Right cardiac atrium (tissue), 5 donors: ENCODE measurements at places on chromosomes 11 and 22. TPM values are rescaled to one million over a fixed set of nuclear protein-coding genes. Genes with fewer than 3 reads are reported as not detected.

The TYR gene
- not detected for total RNA-seq

The NTM gene
- 114 TPM for total RNA-seq

The CRYBB3 gene
- not detected for total RNA-seq

The CARD10 gene
- 10.7 TPM for total RNA-seq

The TUG1 gene
- 44.6 TPM for total RNA-seq

The CYB5R2 gene
- total RNA-seq: 4.4 TPM

The LYVE1 gene
- total RNA-seq: 97.7 TPM

The SYT13 gene
- 28.5 TPM for total RNA-seq

The OR5D18 gene
- not detected for total RNA-seq

The IGSF9B gene
- 40.1 TPM for total RNA-seq

The USP47 gene
- 57.3 TPM for total RNA-seq

The SMIM35 gene
- not detected for total RNA-seq

The OR4A16 gene
- total RNA-seq: not detected

The P2RY2 gene
- 5.5 TPM for total RNA-seq

The CLMP gene
- total RNA-seq: 18.9 TPM
